ENCODE measurements at places on chromosomes 1 and 21.

GRCh38 chr1:28297826-28298225 lies 31.0 kb upstream of the MED18 start:
- no peak for DNase-seq

- DNase-seq, result no peak
These were observed 129.5 kb downstream of the ADSS2 start for GRCh38 chr1:244322181-244322580.

- no peak for DNase-seq
These were observed 46.2 kb downstream of the ZNF648 start for GRCh38 chr1:182015360-182015759.

- DNase-seq, result no peak
These were observed 19.7 kb upstream of the LMX1A start for GRCh38 chr1:165376041-165376810.

DNA sequence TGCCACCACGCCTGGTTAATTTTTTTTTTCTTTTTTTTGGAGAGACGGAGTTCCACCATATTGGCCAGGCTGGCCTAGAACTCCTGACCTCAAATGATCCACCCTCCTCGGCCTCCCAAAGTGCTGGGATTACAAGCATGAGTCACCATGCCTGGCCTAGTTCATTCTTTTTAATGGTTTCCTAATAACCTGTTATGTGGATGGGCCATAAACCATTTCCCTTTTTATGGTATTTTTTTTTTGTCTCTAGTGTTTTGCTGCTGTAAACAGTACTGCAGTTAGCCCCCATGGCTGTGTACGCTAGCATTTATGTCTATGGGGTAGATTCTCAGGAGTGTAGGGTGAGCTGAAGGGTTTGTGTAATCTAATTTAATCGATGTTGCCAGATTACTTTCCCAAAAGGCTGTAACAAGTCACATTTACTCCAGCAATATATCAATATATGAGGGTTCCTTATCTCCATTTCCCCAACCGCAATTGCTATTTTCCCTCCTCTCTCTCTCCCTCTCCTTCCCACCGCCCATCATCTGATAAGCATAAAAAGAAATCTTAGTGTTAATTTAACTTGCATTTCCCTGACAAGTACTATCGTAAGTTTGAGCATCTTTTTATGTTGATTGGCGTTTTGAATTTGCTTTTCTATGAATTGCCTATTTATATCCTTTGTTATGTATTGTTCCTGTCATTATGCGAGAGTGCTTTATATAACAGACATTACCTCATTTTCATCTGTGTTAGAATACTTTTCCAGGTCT lies 28.7 kb downstream of the RCSD1 start:
- no peak for DNase-seq

DNA sequence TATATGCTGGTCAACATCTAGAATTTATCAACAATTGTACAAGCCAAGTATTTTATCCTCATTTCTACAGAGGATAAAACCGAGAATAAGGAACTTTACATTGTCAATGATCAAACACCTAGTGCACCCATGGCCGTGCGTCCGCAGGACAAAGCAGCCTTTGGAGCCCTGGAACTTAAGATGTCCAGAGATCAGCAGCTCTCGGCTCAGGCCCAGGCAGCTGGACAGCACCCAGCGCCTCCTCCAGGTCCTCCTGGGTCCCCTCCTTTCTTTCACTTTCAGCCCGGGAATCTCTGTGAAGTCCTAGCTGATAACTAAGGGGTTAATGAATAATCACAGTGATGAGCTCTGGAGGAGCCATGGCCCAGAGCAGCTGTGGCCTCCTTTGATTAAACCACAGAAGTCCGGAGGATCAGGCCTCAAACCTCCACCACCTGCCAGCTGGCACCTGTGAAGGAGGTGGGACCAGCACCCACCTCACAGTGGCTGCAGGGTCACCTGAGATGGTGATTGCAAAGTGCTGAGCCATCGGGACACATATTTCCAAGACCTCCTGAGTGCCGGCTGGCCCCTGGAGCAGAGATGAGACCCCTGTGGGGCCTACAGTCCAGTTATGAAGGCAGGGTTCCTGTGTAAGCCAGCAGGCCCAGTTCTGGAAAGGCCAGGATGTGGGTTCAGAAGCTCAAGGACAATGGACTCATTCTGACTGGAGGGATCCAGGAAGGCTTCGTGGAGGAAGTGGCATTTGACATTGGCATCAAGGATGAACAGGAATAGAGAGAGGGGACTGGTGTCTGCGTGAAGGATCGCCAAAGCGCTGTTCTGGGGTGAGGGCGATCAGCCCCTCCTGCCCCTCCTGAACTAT lies 11.6 kb upstream of the SAMD11 start:
- DNase-seq, result no peak

DNA sequence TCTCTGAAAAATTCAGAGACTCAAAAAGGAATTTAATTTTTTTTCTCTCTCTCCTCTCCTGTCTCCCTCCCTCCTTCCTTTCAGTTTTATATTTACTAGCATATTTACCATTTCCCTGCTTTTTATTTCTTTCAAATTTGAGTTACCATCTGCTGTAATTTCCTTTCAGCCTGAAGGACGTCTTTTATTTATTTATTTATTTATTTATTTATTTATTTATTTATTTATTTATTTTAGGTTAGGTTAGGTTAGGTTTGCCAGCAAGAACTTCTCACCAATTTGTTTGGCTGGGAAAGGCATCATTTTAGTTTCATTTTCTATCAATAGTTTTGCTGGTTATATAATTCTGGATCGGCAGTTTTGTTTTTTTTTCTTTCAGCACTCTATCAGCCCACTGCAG lies 231.7 kb upstream of the ZRANB2 start:
- no peak for DNase-seq
